Fibroblast of skin of right quadriceps (primary cell): ENCODE measurements at places on chromosomes 7 and 10.

GRCh38 chr7:90728568-90728967 lies 132.4 kb downstream of the CDK14 start:
- DNase-seq, result no peak

- DNase-seq, result no peak
These were observed 22.2 kb upstream of the FAM171A1 start for GRCh38 chr10:15393139-15393825.

DNA sequence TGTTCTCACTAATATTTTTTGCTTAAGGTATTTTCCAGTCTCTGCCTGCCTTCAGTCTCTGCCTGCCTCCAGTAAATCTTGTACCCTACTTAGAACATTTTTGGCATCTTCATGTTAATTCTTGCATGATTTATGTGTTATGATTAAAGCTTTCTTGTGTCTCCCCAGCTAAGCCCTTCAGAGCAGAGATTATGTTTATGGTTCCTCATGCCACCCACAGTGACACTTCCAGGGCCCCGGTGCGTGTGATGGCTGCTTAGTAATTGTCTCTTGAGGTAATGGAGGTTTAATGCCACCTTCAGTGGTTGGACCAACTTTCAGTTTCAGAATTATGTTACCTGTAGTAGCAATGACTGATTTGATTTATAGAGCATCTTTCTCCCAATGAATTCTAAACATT lies 70.6 kb upstream of the MET start:
- DNase-seq, result no peak

GRCh38 chr7:103989200-103989784 lies at the start of gene RELN:
Gene RELN, minus strand, starts transcription at chr7:103989658. Its CDS starts 302 bp downstream, at chr7:103989356.
- peak; percentile 21 for DNase-seq

DNA sequence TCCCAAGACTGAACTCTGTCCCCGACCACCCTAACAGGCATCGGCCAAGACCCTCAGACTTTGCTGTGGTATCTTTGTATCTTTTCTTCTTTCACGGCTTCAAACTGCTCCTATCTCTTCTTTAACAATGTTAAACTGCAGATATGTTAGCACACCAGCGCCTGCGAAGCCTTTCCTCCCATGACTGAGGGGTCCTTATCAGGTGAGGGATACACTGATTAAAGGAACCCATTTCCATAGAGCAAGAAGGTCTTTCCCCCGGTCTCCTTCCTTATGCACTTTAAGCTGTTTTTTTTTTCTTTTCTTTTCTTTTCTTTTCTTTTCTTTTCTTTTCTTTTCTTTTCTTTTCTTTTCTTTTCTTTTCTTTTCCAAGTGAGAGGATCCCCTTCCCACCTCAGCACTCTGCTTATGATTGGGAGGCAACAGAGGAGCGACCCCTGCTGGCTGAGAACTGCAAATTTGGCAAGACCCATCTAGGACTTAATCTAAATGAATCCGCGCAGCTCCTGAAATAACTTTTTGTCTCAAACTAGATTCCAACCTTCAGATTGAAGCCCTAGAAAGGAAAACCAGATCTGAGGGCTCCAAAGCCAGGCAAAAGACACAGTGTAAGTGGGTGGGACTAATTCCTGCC lies 109.9 kb downstream of the ITGB8 start:
- peak; percentile 37 for DNase-seq

GRCh38 chr10:101283762-101284100 lies 54.5 kb upstream of the LBX1 start:
- no peak for DNase-seq

DNA sequence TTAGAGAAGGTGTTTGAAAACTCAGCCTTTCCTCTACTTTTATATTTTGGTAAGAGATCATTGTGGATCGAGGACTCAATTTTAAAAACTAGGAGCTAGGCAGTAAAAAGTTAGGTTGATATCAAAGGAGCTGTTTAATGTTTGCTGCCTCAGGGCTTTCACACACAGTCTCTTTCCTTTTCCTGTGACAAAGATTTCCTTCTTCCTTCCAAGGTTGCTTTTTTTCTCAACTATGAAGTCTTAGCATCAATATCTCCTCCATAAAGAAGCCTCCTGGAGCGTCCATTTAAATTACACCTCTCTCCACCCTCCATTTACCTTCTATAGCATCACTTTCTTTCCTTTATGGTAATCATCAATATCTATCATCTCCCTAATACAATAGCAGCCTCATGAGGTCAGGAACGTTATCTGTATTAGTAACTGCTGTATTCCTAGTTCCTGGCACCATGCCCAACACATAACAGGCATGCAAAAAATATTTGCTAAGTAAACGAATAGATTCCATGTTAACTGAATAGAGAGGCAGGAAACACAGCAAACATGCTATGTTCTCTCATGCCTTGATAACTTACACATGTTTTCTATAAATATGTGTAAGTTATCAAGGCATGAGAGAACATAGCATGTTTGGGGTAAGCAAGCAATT lies 48.5 kb downstream of the GNAT3 start:
- peak; percentile 49 for DNase-seq

DNA sequence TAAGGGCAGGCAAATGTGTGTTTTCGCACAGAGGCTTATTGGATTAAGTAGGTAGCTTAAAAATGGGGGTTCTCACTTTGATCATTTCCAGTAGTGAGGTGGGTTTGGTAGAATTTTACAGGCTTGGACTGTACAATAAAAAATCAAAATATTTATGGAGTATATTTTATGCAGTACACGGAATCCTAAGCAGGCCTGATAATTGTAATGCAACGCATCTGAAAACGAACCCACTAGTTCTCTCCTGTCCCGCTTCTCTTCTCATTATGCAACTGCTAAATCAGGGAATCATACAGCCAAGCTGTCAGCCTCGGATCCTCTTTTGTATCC lies 377 bp upstream of the POLR1F start:
- DNase-seq, result no peak

DNA sequence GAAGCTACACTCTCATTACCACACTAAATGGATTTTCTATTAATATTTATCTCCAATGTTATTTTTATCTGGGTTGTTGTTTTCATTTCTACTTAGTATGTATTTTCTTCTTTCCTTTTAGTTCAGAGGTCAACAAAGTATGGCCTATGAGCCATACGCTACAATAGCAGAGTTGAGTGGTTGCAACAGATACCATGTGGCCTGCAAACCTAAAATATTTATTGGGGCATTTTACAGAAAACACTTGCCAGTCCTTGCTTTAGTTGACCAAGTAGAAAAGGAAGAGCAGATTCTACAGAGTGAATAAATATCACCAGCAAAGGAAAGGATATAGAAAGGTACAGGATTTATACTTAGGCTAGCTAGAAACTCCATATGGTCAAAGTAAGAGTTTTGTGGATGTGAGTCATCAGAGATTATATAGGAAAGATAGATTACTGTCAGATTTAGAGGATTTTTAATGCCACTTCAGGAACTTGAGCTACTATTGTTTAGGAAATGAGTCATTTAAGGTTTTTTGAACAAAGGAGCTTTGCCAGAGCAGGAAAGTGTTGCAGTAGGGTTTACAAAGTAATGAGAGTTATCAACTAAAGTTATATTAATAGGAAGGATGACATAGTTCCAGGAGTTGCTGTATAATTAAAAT lies 323.3 kb upstream of the KAT6B start:
- peak; percentile 87 for DNase-seq

GRCh38 chr7:104196161-104196560 lies 11.7 kb downstream of the ORC5 start:
- DNase-seq, result peak; percentile 1

DNA sequence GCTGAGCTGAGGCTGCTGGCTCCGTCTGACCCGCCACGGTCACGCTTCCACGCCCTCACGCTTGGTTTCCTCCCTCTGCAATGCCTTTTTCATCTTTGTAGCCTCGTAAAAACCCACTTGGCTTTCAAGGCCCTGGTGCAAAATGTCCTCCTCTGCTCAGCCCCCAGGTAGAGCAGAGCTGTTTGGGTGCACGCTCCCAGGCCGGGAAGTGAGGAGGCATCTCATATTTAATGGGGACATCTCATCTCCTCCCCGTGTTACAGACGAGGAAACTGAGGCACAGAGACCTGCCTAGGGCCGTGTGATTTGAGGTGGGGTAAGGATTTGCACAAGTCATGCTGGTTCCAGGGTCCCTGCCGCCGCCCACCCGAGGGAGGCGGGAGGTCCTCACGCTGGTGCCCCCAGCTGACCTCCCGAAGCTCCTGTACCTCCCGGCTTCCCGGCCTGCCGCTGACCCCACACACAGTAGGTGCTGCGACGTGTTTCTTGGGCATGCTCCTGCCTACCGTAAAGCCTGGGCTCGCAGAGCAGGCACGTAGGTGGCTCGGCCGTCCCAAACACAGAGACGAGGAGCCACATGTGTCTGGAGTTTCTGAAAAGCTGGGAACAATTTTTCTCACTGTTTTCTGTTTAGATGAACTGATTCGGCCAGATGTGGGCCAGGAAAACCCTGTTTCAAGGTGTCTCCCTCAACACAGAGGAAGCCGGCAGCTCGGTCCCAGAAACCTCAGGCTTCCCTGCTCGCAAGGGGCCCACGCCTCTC lies 11.5 kb downstream of the FOXL3 start:
- no peak for DNase-seq

DNA sequence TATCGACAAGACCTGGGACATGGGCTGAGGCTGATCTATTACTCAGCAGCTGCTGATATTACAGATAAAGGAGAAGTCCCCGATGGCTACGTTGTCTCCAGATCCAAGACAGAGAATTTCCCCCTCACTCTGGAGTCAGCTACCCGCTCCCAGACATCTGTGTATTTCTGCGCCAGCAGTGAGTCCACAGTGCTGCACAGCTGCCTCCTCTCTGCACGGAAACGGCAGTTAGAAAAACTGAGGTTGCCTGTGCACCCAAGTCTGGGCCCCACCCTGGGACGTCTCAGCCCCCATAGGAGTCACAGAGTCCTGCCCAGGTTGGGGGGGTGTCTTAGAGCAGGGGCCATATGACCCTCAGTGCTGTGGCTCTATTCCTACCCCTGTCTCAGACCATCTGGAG lies 167.4 kb upstream of the PRSS58 start:
- DNase-seq, result no peak

GRCh38 chr7:101614939-101615302 lies 14.2 kb downstream of the MYL10 start:
- no peak for DNase-seq

- peak; percentile 44 for DNase-seq
These were observed 52.4 kb downstream of the SORBS1 start for GRCh38 chr10:95508730-95509129.

GRCh38 chr10:95459446-95460045 lies 101.6 kb downstream of the SORBS1 start:
- DNase-seq, result no peak

DNA sequence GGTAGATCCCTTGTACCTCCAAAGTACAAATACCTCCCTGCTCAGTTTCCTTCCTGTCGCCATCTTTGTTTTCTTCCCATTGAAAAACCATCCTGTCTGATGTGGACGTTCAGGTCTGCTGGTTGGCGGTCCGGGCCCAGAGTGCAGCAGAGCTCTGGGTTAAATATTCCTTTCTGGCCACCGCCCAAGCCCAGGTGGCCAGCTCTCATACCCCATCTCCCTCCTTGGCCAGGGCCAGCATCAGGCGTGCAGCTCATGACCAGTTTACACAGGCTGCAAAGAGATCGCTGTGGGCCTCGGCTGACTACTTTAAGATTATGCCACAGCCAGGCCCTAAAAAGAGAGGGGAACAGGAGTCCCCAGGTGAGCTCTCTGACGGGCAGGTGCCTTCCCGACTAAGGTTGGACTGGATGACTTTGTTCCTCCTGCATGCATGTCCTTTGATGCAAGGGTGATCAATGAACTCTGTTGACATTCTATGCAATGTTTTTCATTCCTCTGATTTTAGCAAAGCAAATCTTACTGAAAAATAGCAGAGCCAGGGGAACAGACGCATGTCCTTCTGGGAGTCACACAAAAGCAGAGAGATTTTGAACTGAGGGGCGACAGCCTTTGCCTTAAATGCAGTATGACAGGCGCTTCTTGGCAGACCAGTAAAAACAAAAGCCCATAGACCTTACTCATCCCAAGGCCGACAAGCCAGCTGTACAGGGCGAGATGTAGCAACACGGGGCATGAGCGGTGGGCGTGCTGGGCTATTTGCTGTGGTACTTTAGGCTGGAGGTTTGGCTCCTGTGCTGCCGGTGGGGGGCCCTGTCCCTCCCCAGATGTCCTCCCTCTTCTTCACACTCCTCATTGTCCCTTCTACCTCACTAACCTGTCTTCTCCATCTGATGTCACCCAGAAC lies 33.3 kb upstream of the SH2B2 start:
- no peak for DNase-seq

DNA sequence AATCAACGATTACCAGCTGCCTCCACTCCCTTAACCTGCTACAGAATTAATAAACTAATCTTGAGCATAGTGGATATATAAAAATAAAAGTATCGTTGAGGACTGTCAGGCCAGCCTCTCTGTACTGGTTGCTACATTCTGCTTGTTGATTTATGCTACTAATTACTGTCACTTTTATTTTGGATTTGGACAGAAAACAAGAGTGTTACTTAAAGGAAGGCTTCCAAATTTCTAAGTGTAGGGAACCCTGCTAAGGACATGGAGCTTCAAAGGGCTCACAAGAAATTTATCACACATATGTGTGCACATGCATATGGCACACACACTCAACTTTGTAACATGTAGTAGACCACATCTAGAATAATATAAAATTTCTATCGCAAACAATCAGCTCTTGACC lies 141.2 kb upstream of the ANKRD1 start:
- no peak for DNase-seq

DNA sequence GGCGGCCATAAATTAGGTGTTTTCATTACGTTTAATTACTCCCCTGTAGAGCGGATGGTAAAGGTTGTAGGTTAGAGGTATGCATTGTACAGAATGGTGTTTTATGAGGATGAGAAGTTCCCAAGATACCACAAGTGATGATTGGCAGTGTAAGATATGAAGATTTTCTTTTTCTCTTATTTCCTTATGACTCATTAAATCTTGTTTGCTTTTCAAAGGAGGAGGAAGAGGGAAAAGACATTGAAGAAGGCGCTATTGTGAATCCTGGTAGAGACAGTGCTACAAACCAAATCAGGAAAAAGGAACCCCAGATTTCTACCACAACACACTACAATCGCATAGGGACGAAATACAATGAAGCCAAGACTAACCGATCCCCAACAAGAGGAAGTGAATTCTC lies 133.9 kb downstream of the AASS start:
- no peak for DNase-seq

GRCh38 chr10:34912771-34913170 lies 97.7 kb upstream of the PARD3 start:
- DNase-seq, result no peak

GRCh38 chr10:45378914-45379726 lies 5.1 kb downstream of the ALOX5 start:
- no peak for DNase-seq

GRCh38 chr7:41955451-41955850 lies 252.6 kb upstream of the INHBA start:
- DNase-seq, result no peak

DNA sequence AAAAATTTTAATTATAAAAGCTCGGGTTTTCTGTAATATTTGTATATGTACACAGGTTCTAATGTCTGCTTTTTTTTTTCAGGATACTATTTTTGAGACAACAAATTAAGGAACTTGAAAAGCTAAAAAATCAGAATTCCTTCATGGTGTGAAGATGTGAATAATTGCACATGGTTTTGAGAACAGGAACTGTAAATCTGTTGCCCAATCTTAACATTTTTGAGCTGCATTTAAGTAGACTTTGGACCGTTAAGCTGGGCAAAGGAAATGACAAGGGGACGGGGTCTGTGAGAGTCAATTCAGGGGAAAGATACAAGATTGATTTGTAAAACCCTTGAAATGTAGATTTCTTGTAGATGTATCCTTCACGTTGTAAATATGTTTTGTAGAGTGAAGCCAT lies 57.9 kb upstream of the BAMBI start:
- no peak for DNase-seq

GRCh38 chr7:118222591-118222990 lies 1.9 kb upstream of the ANKRD7 start:
- DNase-seq, result no peak
